ENCODE measurements at places on chromosomes 1 and 21. TPM values are rescaled to one million over a fixed set of nuclear protein-coding genes. Genes with fewer than 3 reads are reported as not detected.

The GPR37L1 gene
- 0.22 TPM for total RNA-seq

The CASZ1 gene
- 0.14 TPM for total RNA-seq

The NBPF6 gene
- total RNA-seq: 1.1 TPM

The NUP210L gene
- under 0.01 TPM for total RNA-seq

The CDCA8 gene
- 34.8 TPM for total RNA-seq

The HSD3B1 gene
- total RNA-seq: not detected

The SPRR2G gene
- not detected for total RNA-seq

The PCP4 gene
- total RNA-seq: not detected

The MAB21L3 gene
- total RNA-seq: 0.66 TPM

The RHBG gene
- total RNA-seq: not detected

The TMEM200B gene
- total RNA-seq: 14.2 TPM

The U2AF1 gene
- 47.7 TPM for total RNA-seq

The KCNQ4 gene
- not detected for total RNA-seq

The KRTAP11-1 gene
- not detected for total RNA-seq

The ERG gene
- 0.66 TPM for total RNA-seq

The IGFN1 gene
- total RNA-seq: under 0.01 TPM

The CRP gene
- not detected for total RNA-seq

The PGBD5 gene
- 0.14 TPM for total RNA-seq

The TRIM58 gene
- 2.7 TPM for total RNA-seq

The CYP4Z1 gene
- not detected for total RNA-seq

The SGIP1 gene
- 53.4 TPM for total RNA-seq

The LENEP gene
- total RNA-seq: 0.86 TPM

The CELSR2 gene
- total RNA-seq: 1.3 TPM

The SLAMF8 gene
- not detected for total RNA-seq

The KIF1B gene
- total RNA-seq: 28.3 TPM

The DIO1 gene
- not detected for total RNA-seq

The RIMKLA gene
- total RNA-seq: under 0.01 TPM

The CSF3R gene
- total RNA-seq: 0.14 TPM

The LCE1C gene
- not detected for total RNA-seq

The POLR3GL gene
- 11.0 TPM for total RNA-seq

The DENND2D gene
- 1.7 TPM for total RNA-seq

The PM20D1 gene
- not detected for total RNA-seq

The TSSK3 gene
- 0.57 TPM for total RNA-seq

The VTCN1 gene
- not detected for total RNA-seq

The BACH1 gene
- 274 TPM for total RNA-seq

The NPHS2 gene
- total RNA-seq: not detected

The PTGER3 gene
- total RNA-seq: 1.6 TPM
